Stimulated activated CD4-positive, alpha-beta T cell treated with anti-CD3 and anti-CD28 coated beads, Interleukin-1b, Interleukin-23, amount 100 ng/mL, for 24 hours (primary cell): ENCODE measurements at places on chromosomes 12 and 14.

GRCh38 chr12:47991106-47992061 lies 12.9 kb downstream of the COL2A1 start:
- no peak for DNase-seq

- no peak for DNase-seq
These were observed 1.3 kb upstream of the ESYT1 start for GRCh38 chr12:56126732-56127239.

- DNase-seq, result no peak
These were observed 396 bp downstream of the FERMT2 start for GRCh38 chr14:52950410-52950897.

- no peak for DNase-seq
These were observed 38.4 kb downstream of the C12orf56 start for GRCh38 chr12:64352181-64352580.

DNA sequence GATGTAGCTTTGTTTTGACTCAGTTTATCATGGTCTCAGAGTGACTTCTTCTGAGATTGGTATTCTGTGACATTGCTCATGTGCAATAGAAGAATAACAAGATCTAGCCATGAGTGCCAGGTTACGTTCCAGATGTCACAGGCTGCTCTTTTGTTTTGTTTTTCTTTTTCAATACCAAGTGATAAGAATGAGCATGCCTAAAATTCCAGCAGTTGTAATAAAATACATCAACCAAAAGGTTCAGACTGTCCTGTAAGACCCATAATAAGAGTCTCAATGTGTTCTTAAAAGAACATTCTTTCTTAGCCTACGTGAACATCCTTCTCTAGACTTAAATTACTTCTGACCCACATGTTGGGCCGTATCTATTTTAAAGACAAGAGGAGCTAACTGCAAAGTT lies 669.2 kb downstream of the DIO2 start:
- DNase-seq, result no peak
